ENCODE measurements at places on chromosomes 1 and 21. TPM values are rescaled to one million over a fixed set of nuclear protein-coding genes. Genes with fewer than 3 reads are reported as not detected.

SRSF4 gene
- total RNA-seq = 48.2 TPM

ARTN gene
- 1.2 TPM for total RNA-seq

RNF207 gene
- 7.4 TPM for total RNA-seq

PDE4B gene
- 8.2 TPM for total RNA-seq

KIF26B gene
- total RNA-seq = 6.8 TPM

TFF2 gene
- not detected for total RNA-seq

CD101 gene
- total RNA-seq = 1.6 TPM

GRCh38 chr1:159939678-159940002, 5.8 kb downstream of the IGSF9 start:
- no peak for DNase-seq

DNA sequence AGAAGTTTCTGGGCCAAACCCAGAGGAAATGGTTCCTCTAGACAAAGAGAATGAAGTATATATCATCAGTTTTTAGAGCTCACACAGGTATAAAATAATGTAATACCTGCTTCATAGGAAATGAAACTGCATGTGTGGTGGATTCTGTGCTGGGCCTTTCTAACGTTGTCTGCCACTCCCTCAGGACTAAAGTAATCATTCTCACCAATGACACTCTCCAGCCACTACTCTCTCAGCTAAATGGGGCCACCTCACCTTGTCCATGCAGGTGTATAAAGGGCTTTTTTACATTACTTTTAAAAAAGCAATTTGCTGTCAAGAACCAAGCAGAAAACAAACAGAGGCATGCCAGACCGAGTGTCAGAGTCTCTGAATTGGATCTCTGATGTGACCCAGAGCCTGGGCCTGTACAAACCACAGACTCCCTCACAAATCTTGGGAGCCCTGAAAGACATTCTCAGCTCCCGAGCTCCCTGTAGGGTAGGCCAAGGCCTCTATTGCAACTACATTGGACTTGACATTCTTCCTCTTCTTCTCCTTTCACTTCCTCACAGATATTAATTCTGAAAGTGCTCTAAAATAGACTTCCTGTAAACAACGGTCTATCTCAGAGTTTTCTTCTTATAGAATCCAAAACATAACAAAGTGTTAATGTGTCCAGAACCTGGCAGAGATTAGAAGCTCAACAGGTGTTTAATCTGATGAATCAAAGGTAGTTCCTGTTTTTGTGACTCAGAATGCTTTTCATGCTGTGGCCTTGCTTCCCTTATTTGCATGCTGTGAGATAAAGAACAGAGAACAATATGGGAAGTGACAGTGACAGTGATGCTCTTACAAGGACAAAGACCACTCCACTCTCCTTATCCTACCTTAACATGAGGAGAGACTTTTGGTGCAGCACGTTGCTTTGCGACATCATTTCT, 8.6 kb downstream of the AIM2 start:
- DNase-seq = no peak

DNA sequence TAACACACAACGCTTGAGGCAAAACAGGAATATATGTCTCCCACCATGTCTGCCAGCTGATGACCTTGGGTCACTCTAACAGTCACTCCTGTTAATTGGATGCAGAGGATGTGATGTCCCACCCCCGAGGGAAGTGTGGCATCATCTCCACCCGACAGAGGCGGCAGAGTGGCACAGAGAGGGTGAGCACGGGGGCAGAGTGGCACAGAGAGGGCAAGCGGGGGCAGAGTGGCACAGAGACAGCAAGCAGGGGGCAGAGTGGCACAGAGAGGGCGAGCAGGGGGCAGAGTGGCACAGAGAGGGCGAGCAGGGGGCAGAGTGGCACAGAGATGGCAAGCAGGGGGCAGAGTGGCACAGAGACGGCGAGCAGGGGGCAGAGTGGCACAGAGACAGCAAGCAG, 44.3 kb downstream of the DISP3 start:
- no peak for DNase-seq

- DNase-seq = no peak
Measured at GRCh38 chr1:103283371-103283770, 175.0 kb upstream of the COL11A1 start.

DNA sequence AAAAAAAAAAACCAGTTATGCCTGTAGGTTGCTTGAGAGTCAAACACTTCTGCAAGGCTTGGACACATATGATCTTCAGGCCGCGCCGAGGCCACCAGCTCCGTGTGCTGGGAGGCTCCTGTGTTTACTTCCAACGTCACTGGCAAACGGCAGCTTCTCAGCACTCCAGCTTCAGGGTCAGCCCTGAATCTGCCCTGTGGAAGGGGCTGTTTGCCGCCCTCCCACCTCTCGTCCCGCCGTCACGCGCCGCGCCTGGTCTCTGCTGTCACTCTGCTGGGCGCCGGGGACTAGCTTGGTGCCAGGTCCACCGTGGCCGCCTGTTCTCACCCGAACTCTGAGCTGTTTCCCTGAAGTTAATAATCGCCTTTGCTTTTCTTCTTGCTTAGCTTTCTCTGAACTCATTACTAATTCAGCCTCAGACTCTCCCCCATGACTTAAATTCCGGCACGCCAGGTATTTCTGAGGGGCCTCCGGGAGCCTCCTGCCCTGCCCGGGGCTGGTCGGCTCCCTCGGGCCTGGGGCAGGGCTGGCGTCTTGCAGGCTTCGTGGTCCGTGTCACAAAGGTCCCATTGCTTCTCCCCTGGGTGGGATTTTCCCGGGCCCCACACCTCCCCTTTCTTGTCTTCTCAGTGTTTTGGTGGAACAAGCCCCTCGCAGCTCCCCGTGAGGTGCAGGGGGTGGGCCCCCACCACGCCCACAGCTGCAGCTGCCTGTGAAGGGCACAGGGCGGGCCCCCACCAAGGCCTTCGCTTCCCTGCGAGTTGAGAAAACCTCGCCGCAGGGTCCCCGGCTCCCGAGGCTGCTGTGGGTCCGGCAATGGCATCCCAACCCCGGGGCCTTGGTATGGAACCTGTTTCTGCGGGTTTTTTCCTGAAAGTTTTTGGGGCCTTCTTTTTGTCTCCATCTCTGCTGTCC, 14.6 kb upstream of the C1orf159 start:
- no peak for DNase-seq

GRCh38 chr1:9319789-9320519, 27.3 kb downstream of the SPSB1 start:
- no peak for DNase-seq

DNA sequence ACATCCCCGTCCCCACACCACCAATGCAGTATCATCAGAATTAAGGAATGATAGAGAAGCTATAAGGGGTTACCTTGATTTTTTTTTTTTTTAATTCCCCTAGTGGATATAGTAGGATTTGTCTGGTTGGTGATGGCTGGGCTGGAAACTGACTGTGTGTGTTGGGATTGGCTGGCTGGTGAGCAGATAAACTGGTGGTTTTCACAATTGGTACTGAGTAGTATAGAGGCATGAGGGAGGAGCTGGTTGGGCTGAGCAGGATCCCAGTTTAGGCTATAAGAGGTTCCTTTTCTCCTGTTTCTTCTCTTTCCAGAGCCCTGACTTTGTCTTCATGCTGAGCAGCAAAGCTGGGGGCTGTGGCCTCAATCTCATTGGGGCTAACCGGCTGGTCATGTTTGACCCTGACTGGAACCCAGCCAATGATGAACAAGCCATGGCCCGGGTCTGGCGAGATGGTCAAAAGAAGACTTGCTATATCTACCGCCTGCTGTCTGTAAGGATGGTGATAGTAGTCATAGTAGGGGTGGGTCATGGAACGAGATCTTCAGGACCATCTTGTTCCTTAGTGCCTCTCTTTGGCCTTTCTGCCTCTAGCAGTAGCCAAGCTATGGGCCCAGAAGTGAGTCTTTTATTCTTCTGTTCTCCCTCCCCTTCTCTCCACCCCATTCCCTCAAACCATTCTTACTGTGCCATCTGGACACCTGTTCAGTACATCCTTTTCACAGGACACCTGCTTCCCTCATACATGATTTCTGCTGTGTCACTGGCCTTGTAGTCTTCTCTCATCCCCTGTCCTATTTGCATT, 26.9 kb downstream of the RAD54L start:
- no peak for DNase-seq

GRCh38 chr1:43206600-43207228, 34.6 kb downstream of the CFAP57 start:
- DNase-seq = peak; percentile 95

- DNase-seq = no peak
Measured at GRCh38 chr1:2407166-2407990, 5.0 kb downstream of the PEX10 start.

GRCh38 chr1:56024155-56024554, 555.2 kb downstream of the PLPP3 start:
- DNase-seq = no peak

DNA sequence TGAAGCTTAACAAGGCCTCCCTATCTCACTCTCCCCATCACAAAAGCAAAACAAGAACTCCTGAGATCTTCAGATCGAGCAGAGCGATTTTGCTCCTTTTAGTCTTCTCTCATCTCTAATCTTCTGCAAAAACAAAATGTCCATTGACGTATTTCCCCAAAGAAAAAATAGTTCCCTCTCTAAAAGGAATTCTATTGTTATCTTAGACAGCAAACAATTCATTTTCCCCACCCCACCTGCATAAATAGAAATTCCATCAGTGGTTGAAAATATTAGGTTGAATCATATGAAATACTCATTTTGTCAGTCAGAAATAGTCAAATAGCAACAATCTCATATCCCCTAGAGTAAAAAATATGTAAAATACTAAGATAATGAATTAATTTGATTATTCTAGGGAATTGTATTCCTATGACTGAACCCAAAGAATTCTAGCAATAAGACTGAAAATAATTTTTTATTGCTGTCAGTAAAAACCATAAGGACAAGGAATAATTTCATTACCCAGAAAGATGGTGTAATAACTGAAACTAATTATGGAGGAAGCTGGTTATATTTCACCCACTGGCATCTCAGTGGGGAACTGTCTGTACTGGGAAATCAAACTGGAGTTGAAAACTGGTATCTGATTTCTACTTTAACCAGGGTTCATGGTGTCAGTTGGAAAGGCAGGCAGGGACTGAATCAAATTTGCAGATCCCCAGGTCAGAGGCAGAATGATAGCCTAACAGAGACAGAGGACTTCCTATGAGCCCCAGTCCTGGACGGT, 51.3 kb downstream of the RHOU start:
- DNase-seq = no peak

Measured in astrocyte (in vitro differentiated cells and primary cell).